ENCODE measurements at places on chromosomes 6 and 20.

DNA sequence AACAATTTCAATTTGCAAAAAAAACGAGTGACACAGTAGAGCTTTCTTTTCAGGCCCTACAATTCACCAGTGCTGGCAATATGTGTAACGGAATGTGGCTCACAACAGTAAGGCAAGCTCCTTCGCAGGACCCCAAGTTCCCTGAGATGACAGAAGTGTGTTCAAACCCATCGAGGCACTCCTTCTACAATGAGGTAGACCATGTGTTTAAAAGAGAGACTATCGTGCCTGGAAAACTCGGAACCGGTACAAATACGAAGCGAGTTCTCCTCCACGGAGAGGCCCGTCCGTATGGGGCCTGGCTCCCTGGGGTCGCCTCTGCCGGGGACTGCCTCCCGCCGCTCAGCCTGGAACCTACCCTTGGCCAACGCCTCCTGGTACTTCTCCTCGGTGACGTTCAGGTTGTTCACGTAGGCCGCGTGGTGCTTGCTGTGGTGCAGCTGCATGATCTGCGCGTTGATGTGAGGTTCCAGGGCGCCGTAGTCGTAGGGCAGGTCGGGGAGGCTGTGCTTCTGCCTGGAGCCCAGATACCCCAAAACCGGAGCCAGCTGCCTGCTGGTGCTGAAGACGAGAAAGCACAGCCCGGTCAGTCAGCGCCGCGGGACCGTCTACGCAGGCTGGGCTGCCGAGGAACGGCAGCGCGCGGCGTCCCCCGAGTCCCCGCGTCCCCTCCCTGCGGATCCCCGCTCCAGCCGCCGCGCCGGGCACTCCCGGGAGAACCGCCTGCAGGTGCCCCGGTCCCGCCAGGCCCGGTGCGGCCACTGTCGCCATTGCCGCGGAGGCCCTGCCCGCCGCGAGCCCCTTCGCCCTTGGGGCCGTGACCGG lies 526 bp downstream of the SOD2 start:
- DNase-seq, result peak; percentile 51

DNA sequence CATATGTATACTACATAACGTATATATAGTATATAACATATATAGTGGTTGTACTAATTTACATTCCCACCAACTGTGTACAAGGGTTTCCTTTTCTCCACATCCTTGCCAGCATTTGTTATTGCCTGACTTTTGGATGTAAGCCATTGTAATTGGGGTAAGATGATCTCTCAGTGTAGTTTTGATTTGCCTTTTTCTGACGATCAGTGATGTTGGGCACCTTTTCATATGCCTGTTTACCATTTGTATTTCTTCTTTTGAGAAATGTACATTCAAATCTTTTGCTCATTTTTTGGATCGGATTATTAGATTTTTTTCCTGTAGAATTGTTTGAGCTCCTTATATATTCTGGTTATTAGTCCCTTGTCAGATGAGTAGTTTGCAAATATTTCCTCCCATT lies 11.4 kb downstream of the SYNJ2 start:
- no peak for DNase-seq

DNA sequence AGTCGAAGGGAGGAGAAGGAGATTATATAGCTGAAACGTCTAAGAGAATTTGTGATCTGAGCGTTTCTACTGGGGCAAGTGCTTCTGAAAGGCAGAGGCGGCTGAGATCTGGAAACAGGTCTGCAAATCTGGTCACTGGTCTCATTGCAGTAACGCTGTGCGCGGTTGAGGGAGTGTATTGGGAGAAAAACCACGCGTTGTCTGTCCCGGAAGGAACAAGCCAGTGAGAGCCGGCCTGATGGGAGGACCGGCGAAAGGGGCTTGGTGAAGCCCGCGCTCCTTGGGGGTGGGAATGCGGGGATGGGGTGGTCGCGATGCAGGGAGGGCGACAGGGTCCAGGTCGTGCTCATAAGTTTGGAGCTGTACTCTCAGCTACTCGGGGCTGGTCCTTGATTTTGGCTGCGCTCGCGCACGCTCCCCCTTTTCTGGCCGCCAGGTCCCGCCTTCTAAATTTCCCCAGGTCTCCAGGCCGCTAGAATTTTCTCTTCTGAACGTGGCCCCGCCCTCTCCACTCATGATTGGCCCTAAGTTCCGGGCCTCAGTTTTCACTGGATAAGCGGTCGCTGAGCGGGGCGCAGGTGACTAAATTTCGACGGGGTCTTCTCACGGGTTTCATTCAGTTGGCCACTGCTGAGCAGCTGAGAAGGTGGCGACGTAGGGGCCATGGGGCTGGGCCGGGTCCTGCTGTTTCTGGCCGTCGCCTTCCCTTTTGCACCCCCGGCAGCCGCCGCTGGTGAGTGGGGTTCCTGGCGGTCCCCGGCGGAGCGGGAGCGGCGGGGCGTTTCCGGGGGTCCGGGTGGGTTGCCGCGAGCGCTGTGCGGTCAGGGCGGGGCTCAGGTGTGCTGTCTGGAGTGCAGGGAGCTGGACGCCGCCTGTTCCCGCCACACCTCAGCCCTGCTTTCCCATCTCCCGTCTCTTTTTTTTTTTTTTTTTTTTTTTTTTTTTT lies at the start of gene MICB:
TSS of gene MICB (plus strand) at position 615 of the 946 bp plus-strand sequence. CDS start at position 664, 49 bp downstream.
- DNase-seq, result peak; percentile 85

DNA sequence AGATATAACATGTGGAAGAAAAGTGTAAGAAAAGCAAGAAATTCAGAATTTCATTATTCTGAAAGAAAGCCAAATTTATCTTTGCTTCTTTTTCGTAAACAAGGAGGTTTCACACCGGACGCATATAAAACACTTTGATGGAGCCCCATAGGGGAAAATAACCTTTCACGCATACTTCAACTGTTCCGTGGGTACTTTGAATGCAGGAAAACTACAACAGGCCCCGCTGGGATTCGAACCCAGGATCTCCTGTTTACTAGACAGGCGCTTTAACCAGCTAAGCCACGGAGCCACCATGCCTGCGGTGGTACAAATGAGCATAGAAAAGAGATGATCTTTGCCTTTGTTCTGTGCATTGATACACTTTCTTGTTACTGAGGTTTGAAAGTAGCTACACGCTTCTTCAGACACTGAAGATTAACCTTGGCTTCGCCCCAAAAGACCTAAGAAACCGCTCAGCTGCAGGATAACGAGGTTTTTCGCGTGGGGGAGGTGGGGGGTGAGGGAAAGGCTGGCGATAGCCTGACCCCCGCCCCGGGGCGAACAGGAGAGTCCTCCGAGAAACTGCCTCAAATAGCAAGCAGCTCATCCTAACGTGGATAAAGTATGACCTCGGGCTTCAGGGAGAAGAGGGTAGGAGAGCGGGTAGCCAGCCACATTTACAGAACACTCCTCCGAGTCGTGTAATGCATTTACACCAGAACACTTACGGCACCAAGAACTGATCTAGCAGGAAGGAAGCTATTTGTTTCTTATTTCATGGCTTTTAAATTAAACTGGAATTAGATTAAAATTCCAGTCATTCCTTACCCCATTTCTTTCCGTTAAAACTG lies 5.3 kb upstream of the HMGN4 start:
- DNase-seq, result peak; percentile 93

DNA sequence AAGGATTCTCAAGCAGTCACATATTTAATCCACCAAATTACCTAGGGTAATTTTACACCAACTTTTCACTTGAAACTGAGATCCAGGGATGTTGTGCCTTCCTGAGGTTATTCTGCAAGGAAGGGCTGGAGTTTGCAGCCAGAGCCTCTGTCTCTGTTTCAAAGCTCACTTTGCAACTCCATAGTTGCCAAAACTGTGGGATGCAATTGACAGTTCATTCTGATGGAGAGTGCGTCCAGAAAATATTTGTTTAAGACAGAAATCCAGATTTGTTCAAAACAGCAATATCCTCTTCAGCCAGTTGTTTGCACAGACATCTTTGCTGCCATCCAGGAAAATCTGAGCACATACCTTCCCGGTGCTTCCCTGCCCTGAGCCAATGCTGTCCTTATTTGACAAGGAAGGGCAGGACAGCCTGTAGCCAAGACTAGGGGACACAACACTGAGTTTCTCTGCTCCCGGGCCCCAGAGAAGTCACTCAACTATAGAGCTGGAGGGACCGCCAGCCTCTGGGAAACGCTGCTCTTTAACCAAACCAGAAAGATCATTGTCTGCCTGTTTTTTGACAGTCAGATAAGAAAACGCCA lies 297.4 kb downstream of the HIVEP2 start:
- no peak for DNase-seq

DNA sequence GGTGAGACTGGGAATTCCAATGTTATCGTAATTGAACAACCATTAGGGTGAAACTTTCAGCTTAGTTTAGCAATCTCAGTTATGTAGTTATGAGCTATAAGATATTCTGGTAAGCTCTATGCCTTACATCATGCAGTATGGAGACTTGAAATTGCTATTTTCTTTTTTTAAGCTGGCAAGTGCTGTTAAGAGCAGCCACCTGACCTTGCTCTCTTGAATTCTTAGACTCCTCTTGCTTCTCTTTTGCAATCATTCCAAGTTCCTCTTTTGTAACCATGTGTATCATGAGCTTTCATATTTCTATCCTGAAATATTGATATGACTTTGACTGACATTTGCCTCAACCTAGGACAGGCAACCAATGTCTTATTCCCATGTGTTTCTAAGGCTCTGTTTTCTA lies 446.3 kb upstream of the SLC35B3 start:
- no peak for DNase-seq

GRCh38 chr6:166394036-166394892 lies 11.5 kb upstream of the MPC1 start:
- no peak for DNase-seq

GRCh38 chr6:26367114-26367513 lies 2.1 kb downstream of the BTN3A2 start:
- no peak for DNase-seq

- no peak for DNase-seq
These were observed 3.1 kb downstream of the YTHDF1 start for GRCh38 chr20:63212792-63213191.

DNA sequence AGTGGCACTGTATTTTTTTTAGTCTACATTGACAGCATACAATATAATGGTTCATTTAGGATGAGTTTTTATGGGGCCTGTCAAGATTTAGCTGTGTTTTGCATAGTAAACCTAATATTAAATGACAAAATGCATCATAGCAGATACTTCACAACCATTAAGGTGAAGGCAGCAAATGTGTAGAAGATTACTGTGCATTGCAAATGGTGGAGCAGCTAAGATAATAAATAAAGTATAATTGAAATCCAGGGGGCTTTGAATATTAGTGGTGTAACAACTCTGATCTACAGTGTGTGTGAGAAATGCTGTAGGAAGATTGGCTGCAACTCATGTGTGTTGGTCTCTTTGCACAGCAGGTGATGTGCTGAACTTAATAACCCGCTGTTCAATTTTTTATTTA lies 801.9 kb upstream of the CITED2 start:
- no peak for DNase-seq

GRCh38 chr6:26252077-26252472 lies 112.9 kb upstream of the BTN3A2 start:
- no peak for DNase-seq

DNA sequence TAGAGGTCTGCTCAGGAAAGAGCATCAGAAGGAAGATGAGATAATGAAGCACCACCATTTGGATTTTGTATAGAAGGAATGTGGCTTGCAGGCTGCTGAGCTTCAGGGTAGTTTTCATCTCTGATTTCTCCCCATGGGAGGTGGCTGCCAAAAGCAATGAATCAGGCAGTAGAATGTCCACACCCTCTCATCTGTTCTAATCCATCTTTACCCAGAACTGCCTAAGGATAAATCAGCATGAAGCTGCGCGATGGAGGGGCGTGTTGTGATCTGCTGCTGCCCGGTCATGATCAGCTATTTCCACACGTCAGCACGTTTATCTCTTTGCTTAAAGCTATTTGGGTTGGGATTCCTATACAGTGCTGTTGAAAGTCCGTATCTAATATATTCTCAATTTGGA lies 295.4 kb downstream of the FOXA2 start:
- no peak for DNase-seq

- DNase-seq, result no peak
These were observed 1011.2 kb upstream of the CITED2 start for GRCh38 chr6:140385679-140386078.

DNA sequence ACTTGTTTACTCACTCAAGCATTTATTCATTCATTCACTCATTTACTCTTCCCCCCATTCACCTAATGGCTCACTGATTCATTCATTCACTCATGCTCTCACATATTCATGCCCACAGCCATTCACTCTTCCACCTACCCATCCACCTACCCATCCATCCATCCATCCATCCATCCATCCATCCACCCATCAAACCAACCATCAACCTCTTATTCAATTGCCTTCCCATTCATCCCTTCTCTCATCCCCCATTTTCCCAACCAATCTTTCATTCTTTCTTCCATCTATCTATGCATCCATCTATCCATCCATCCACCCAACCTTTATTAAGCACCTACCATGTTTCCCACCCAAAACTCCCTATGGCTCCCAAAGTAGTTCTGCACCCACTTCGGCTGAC lies 1.6 kb upstream of the ARHGAP40 start:
- no peak for DNase-seq

- DNase-seq, result no peak
These were observed 89.4 kb downstream of the GRM4 start for GRCh38 chr6:34056305-34057108.

- DNase-seq, result no peak
These were observed 13.8 kb upstream of the PTPRA start for GRCh38 chr20:2859330-2860121.

GRCh38 chr6:37990762-37991525 lies 171.4 kb downstream of the ZFAND3 start:
- no peak for DNase-seq

GRCh38 chr6:11712760-11713159 lies 65.8 kb downstream of the ADTRP start:
- peak; percentile 25 for DNase-seq

DNA sequence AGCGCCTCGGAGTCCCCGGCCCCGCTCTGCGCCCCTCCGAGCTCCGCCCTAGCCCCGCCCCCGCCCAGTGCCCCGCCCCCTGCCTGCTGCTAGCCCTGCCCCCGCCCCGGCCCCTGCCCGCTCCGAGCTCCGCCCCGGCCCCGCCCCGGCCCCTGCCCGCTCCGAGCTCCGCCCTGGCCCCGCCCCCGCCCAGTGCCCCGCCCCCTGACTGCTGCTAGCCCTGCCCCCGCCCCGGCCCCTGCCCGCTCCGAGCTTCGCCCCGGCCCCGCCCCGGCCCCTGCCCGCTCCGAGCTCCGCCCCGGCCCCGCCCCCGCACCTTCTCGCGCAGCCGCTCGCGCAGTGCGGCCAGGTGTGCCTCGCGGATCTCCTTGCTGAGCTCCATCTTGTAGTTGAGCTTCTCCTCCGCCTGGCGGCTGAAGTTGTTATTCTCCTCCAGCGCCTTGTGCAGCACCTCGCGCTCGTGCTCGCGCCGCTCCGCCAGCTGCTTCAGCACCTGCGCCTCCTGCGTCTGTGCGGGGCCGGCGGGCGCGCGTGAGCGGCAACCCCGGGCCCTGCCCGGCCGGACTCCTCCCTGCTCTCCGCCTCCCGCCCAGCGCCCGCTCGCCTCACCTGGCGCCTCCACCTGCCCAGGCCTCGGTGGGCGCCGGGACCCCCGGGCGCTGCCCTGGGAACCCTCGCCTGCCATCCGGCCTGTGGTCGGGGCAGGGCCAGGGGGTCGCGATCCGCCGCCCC lies 11.3 kb downstream of the STMN3 start:
- peak; percentile 96 for DNase-seq

GRCh38 chr6:128516514-128516898 lies 3.9 kb downstream of the PTPRK start:
- DNase-seq, result no peak

- DNase-seq, result no peak
These were observed 62.1 kb downstream of the FOXO3 start for GRCh38 chr6:108622641-108623298.

All from activated CD4-positive, alpha-beta T cell treated with anti-CD3 and anti-CD28 coated beads, Interleukin-2, amount 50 U/mL, for 4 hours (primary cell).